ENCODE measurements at places on chromosomes 1 and 21.
A peak's percentile ranks its signal among the peaks of the same experiment; 100 is the strongest.

- DNase-seq = no peak
Measured at GRCh38 chr1:170660281-170660713, 3.6 kb upstream of the PRRX1 start.

- DNase-seq = no peak
Measured at GRCh38 chr21:44737706-44738354, 26.5 kb upstream of the TSPEAR start.

- no peak for DNase-seq
Measured at GRCh38 chr1:9720785-9721605, 69.5 kb downstream of the PIK3CD start.

DNA sequence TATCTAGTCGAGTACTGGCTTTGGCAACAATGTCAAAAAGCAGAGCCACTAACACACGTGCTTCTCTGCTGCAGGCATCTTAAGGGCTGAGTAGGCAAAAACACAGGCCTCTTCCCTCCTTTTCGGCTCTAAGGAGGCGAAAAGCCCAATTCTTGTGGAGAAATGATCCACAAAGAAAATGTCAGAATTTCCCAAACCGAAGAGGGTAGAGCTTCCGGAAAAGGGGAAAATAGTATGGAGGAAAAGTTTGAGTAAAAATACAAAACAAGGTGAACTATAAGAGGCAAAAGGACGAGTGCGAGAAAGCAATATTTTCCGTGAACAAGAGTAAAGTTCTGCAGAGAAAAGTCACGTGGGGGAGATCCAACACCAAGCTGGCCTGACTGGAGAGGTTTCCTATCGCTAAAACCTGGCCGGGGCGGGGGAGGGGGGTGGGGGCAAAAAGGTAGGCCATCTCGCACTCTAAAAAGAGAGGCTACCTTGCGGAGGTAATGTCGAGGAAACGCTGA is 551 bp downstream of the ZRANB2 start:
- no peak for DNase-seq

- no peak for DNase-seq
Measured at GRCh38 chr1:4261327-4261726, 361.3 kb upstream of the C1orf174 start.

DNA sequence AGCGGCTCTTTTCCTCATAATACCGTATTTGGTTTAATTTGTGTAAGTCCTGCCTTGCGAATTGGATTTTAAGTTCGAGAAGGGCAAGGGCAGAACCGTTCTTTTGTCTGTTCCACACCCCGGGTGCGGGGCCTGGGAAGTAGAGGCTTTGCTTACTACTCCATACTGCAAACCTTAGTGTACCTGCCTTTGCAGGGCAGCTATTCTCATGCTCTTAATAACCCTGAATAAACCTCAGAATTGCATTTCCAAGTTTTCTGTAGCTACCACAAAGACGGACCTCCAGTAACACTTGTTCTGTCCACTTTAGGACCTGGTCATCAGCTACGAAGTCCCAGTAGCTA is 657 bp upstream of the HNRNPU start:
- DNase-seq = no peak

GRCh38 chr1:106817575-106817974 is 238.9 kb upstream of the PRMT6 start:
- DNase-seq = no peak

DNA sequence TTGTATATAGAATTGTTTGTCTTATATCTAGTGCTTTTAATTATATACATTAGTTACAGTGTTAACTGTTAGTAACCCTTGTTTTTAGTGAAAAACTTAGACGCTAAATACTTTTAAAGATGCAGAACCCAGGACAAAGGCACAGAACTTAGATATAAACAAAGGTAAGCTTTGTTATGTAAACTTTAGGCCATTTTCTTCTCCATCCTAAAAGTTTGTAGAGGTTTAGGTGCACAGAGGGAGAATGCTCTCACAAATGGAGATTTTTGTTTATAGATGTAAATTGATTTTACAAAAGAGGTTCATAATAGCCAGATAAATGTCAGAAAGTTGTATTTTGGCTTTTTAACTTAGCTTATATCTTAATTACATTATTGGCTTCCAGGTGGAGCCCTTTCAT is 490.5 kb upstream of the LRRC7 start:
- DNase-seq = no peak

- DNase-seq = no peak
Measured at GRCh38 chr1:116904791-116905320, 4.9 kb upstream of the PTGFRN start.

DNA sequence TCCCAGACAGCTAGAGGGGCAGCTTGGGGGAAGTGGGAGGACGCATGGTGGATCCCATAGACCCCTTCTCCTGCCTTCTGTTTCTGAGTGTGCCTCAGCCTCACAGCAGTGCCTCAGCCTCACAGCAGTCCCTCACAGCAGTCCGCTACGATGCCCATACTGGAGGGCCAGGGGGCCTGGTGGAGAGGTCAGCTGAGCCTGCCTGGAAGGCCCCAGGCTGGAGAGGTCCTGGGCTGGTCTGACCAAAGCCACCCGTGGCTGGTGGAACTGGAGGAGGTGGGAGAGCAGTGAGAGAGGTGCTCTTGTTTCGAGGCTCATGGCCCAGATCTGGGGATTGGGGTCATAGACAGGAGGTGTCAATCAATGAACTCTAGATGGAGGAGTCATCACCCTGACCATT is 16.0 kb upstream of the RSPO1 start:
- DNase-seq = no peak

DNA sequence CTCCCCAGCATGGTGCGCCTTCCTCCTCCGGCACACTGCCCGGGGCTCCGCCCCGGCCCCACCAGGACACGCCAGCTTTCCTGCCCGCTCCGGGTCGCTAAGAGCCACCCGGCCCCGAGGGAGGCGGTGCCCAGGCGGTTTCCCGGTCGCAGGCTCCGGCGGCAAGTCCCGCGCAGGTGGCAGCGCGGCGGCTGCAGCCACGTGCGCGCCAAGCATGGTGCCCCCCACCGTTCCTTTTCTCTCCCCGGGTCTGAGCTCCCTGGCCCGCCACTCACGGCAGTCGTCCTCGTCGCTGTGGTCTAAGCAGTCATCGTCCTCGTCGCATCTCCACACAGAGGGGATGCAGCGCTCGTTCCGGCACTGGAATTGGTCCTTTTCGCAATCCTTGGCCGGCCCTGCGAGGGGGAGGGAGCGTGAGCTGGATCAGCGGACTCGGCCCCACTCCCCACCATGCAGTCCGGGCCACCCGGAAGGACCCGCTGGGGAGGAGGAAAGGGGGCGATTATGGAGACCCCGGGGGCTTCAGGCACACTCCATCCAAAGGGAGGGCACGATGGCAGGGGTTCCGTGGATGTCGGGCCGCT is 1.2 kb downstream of the LRP8 start:
- no peak for DNase-seq

- DNase-seq = no peak
Measured at GRCh38 chr1:196451103-196451502, 157.1 kb downstream of the KCNT2 start.

DNA sequence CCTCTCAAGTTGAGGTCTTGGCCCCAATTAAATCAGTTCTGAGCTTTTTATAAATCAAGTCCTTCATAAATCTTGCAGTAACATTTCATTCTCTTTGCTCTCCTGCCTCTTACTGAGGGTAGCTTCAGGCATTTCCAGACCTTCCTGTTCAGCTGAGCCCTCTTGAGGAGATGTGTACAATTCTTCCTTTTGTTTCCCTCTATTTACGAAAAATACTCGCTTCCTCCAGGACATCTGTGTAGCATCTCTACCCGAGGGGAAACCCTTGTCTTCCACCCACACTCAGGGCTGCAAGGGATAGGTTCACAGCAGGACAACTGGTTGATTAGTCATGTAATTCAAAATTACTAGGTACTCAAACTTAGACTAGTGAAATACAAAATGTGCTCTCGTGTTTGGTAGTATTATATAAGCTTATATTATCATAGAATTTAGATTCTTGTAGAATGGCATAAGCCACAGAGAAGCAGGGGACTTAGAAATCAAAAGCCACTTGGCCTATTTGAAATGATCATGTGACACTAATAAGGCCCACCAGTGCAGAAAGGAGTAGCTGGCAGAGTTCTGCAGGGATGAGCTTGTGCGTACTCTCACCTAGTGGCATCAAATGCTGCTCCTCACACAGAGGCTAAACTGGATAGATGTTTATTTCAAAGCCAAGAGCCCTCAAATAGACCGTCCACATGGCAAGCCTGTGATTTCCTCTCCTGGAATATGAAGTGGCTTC is 126.7 kb downstream of the GDAP2 start:
- peak; percentile 5 for DNase-seq

- DNase-seq = no peak
Measured at GRCh38 chr1:167775178-167775577, 53.4 kb downstream of the MPZL1 start.

DNA sequence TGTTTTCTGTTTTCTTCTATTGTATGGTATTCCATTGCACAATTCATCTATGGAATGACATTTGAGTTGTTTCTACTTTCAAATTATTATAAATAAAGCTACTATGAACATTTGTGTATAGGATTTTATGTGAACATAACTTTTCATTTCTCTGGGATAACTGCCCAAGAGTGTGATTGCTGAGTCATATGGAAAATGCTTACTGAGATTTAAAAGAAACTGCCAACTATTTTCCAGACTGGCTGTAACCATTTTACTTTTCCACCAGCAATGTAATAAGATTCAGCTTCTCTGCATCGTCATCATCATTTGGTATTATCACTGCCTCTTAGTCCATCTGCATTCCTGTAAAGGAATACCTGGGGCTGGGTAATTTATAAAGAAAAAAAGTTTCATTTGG is 779.6 kb upstream of the PRMT6 start:
- DNase-seq = no peak

GRCh38 chr1:97599447-97599846 is 321.4 kb downstream of the DPYD start:
- DNase-seq = no peak

GRCh38 chr1:6470132-6471085 is 4.4 kb upstream of the TNFRSF25 start:
- no peak for DNase-seq

DNA sequence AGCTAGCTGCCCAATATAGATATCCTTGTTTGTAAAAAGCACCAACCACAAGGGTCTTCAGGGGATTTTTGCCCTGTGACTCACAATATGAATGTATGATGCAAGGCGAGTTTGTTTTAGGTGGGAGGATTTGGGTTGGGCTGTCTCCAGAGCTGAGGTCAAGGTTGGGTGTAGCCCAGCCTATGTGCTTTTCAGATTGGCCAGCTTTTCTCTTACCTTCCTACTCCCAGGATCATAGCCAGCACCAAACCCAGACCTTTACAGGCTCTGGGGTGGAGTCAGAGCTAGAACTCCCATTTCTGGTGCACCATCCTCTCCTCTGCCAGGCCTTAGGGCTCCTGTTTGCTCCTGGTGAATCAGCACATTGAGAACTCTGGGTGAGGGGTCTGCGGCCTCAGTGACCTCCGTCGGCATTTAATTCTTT is 55.6 kb upstream of the GCLM start:
- DNase-seq = no peak

DNA sequence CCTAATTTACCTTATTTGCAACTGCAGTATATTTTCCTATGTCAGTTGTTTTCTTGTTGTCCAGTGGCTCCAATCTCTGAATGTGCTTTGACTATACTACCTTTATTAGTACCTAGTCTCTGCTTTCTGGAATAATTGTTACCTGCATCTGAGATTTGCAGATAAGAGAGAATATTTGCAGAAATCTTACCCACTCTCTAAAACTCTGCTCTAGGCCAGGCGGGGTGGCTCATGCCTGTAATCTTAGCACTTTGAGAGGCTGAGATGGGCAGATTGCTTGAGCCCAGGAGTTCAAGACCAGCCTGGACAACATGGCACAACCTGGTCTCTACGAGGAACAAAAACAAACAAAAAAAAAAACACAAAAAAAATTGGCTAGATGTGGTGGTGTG is 2.0 kb upstream of the SYDE2 start:
- DNase-seq = no peak

GRCh38 chr1:12049616-12050015 is 13.5 kb upstream of the TNFRSF8 start:
- DNase-seq = no peak

- no peak for DNase-seq
Measured at GRCh38 chr1:25863486-25864262, 4.4 kb upstream of the AUNIP start.

- no peak for DNase-seq
Measured at GRCh38 chr1:53577761-53578100, 118.5 kb downstream of the DMRTB1 start.

DNA sequence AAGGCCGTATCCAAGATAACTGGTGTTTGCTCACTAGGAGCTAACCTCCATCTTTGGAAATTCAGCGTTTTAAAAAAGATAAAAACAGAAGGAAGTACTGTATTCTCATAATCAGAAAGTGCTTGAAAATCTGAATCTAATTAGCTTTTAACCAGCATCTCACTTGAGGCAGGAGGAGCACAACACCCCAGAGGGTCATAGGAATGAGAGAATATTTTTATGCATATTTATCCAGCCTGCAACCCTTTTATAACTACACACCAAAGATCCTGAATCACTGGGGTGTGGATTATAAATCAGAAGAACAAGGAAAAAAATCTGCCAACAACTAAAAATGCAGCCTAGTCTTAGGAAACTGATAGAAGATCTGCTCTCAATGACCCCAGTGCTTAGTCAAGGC is 68.0 kb upstream of the PTCH2 start:
- no peak for DNase-seq

GRCh38 chr1:106620521-106620954 is 435.9 kb upstream of the PRMT6 start:
- peak; percentile 32 for DNase-seq

GRCh38 chr21:38806942-38807284 is 1.2 kb downstream of the ETS2 start:
- no peak for DNase-seq
